ENCODE measurements at places on chromosomes 2 and 18.

DNA sequence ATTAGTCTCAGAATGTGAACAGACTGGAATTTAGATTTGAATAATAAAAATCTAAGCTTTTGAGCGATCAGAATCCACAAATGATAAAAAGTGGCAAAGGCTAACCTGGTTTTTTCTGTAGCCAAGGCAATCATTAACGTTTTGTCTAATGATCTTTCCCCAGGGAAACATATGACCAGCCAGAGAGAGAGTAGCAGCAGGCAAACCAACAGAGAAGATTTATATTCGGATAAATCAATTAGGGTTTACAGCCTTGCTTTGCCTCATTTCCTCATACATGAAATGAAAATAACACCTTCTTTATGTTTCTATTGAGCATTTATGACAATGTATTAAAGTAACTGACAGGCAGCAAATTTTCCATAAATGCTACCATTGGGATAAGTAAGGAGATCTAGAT lies 14.5 kb downstream of the TIA1 start:
- no peak for DNase-seq

- no peak for DNase-seq
These were observed 106.2 kb downstream of the RTP5 start for GRCh38 chr2:241975593-241976284.

DNA sequence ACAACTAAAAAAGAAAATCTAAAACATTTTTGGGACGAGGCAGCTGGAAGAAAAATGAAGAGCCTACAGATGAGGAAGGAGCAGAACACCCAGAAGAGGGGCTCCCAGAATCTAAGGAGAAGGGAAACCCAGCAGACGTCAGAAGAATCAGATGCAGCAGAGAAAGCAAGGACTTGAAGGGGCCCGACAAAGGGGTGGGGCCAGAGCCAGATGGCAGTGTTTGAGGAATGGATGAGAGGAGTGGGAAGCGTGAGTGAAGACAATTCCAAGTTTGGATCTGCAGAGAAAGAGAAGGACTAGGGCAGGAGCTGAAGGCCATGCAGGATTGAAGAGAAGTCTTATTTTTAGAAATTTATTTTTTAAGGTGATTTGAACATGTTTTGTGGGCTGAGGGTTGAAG lies 19.3 kb downstream of the PTMA start:
- no peak for DNase-seq

GRCh38 chr2:168245074-168245825 lies 2.1 kb downstream of the STK39 start:
- no peak for DNase-seq

- DNase-seq, result no peak
These were observed 40.7 kb upstream of the TAF1B start for GRCh38 chr2:9802576-9802993.

GRCh38 chr2:128306931-128307460 lies 11.7 kb downstream of the HS6ST1 start:
- no peak for DNase-seq

DNA sequence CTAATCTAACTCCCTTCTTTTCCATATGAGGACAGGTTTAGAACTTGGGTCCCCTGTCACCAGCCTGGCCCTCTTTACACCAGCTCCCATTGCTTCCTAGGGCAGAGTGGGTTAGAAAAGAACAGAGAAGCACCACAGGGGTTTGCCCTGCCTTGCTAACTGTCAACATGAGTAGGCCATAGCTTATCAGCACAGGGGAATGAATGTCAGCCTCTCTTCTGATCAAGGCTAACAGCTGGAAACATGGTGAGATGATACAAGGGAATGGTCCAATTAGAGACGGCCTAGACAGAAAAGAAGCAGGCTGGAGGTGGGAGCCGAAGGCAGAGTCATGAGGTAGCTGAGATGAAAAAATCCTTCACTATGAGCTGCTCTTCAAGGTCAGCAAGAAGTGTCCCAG lies 189.4 kb upstream of the ACAA2 start:
- DNase-seq, result no peak

GRCh38 chr2:127155028-127155581 lies 48.2 kb upstream of the BIN1 start:
- DNase-seq, result no peak

DNA sequence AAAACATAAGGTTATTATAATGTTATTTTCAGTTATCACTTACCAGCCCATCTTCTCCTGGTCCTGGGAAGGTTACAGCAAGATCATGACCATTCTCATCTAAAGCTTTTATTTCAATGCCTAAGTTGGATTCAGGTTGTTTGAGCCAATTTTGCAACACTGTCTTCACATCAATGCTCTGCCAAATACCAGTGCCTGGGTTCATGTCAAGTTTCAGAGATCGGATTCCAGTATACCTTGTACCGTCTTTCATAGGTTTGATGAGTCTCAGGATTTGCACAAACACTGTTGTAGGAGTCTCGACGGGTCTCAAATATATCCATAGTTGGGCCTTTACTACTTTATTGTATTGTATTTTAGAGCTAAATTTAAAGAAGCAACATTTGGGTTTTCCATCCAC lies 2.5 kb downstream of the MSTN start:
- DNase-seq, result no peak

GRCh38 chr18:53935803-53936202 lies 288.7 kb downstream of the MBD2 start:
- no peak for DNase-seq

- DNase-seq, result no peak
These were observed 39.4 kb upstream of the PKDCC start for GRCh38 chr2:42008241-42008921.

- no peak for DNase-seq
These were observed 14.2 kb downstream of the RPRM start for GRCh38 chr2:153464395-153464794.

DNA sequence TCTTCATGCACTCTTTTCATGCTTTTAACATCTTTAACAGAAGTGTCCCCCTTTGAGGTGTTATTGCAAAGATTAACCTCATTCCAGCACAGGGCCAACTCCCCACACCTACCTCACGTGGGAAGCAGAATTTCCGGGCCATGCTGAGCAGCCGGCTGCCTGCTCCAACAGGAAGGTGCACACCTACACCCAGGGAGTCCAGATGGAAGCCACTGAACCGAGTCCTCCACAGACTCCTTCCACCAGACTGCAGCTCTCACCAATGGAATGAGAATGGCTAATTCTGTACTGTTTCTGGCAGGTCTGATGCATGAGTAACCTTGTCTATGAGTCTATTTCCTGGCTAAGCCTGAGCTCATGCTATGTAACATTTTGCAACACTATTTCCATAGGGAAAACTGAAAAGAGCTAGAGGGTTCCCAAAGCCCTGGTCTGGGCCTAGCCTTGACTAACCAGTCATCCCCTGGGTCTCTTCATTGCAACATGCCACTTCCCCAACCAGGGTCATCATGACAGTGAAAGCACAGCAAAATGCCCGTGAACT lies 11.0 kb downstream of the ERFE start:
- no peak for DNase-seq

GRCh38 chr2:20913491-20913890 lies 90.6 kb upstream of the LDAH start:
- DNase-seq, result no peak

GRCh38 chr2:178498137-178498536 lies 17.9 kb downstream of the PLEKHA3 start:
- no peak for DNase-seq

DNA sequence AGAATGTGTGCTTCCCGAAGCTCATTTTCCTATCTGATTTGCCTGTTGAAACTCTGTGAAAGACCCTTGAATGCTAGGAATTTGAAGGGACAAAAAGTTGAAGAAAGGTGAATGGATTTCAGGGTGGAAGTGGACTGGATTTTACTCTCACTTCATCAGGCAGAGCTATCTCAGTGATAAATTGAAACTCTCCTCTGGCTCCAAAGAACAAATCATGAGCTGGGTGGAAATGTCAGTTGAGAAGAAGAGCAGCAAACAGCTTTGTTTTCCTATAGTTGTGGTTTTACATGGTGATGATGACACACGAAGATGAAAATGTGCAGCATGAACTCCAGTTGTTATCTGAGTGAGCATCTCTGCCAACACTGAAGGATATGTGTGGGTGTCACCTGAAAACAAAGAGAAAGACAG lies 34.4 kb downstream of the CD28 start:
- DNase-seq, result peak; percentile 52

DNA sequence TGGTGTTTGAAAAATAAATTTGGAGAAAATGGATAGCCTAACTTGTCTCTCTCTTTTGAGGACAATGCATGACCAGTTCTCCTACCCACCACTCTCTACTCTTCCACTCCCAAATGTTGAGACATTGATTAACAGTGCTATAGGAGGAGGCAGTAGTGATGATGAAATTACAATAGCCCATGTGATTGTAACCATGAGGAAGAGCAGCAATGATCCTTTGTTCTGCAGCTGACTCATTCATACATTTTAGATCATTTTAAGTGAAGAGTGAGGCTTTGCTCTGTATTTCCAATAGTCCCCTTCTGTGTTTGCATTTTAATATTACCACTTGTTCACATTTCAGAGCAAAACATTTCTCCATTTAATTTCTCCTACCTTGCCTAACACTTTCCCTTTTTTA lies 592.3 kb downstream of the THSD7B start:
- DNase-seq, result no peak

- DNase-seq, result peak; percentile 67
These were observed 53.3 kb downstream of the ZNF236 start for GRCh38 chr18:76875390-76876325.

DNA sequence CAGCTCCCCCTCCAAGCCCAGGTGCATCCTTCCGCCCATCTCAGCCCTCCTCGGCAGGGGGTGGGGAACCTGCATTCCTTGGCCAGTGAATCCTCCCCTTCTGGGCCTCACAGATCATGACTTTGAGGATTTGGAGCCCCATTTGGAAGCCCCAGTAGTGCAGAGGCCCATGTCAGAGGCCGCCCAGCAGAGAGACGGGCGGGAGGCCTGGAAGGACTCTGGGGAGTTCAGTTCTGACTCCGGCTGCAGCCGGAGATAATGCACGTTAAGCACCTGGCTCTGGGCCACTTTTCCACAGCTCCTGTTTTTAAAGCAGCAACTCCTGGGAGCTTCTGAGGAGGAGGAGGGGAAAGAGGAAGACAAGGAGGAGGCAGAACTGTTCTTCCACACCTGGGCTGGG lies 14.9 kb downstream of the ATOH8 start:
- no peak for DNase-seq

GRCh38 chr2:222506230-222506935 lies 82.0 kb downstream of the SGPP2 start:
- DNase-seq, result no peak

- DNase-seq, result no peak
These were observed 216.6 kb upstream of the LYPD1 start for GRCh38 chr2:132886574-132886973.

GRCh38 chr18:68035774-68036522 lies 519.4 kb upstream of the DSEL start:
- no peak for DNase-seq

DNA sequence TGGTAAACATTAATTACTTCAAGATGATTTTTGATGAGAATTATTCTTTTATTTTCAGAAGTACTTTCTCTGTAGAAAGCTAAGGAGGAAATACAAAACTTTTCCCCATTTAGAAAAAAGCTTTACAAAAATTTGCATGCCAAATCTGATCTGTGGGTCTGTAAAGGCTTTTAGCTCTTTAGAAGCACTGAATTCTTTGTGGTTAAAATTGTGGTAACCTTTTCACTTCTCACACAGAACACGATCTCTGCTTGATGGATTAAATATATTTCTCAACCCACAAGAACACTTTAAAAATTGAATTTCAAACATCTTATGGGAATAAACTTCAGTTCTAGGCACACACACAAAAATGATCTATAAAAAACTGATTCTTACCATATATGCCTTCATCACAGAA lies 63.7 kb downstream of the VIL1 start:
- DNase-seq, result no peak

DNA sequence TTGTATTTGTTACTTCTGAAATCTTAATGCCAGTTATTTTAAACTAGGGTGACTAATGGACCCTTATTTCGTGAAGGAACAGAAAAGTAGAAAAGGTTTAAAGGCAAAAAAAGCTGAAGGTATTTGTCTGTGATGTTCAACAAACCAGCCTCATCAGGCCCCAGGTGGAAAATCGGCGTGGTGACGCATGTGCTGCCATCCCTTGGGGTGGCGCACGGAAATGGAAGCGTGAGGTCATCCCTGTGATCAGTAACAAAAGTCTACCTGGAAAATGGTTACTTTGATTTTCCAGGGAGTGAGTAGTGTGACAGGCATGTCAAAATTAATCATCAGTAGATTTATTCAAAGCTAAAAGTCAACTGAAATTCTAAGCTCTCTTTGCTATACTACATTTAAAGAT lies 313.2 kb downstream of the GBX2 start:
- DNase-seq, result no peak

- DNase-seq, result no peak
These were observed 13.6 kb downstream of the ASAP2 start for GRCh38 chr2:9220201-9220600.

DNA sequence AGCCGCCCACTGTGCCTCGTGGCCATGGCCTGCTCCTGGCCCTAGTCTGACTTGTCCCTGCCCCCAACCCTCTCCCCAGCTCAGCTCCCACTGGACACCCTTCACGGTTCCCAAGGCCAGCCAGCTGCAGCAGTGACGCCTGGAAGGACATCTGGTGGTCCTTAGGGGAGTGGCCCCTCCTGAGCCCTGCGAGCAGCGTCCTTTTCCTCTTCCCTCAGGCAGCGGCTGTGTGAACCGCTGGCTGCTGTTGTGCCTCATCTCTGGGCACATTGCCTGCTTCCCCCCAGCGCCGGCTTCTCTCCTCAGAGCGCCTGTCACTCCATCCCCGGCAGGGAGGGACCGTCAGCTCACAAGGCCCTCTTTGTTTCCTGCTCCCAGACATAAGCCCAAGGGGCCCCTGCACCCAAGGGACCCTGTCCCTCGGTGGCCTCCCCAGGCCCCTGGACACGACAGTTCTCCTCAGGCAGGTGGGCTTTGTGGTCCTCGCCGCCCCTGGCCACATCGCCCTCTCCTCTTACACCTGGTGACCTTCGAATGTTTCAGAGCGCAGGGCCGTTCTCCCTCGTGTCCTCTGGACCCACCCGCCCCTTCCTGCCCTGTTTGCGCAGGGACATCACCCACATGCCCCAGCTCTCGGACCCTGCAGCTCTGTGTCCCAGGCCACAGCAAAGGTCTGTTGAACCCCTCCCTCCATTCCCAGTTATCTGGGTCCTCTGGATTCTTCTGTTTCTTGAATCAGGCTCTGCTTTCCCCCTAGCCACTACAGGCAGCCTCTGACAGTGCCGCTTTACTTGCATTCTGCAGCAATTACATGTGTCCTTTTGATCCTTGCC lies 35.8 kb downstream of the ANO7 start:
- no peak for DNase-seq

DNA sequence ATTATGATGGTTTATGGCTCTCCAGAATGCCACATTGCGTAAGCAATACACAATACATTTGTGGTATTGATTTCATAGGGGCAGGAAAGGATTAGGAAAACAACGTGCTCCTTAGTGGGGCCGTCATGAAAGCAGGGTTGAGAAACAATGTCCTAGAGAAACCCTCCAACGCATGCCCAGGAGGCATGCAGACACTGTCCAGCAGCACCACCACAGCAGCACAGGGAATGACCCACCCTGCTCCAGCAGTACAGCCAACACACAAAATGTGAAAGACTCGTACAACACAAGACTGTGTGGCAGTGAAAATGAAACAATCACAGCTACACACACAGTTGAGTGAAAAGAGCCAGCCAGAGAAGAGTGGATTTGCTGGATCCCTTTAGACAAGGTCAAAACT lies 66.3 kb downstream of the FAM168B start:
- no peak for DNase-seq

- DNase-seq, result no peak
These were observed 19.9 kb upstream of the NEDD4L start for GRCh38 chr18:58024139-58024538.
